Nephron progenitor cell (in vitro differentiated cells): ENCODE measurements at places on chromosomes 5 and 9.
A peak's percentile ranks its signal among the peaks of the same experiment; 100 is the strongest.

DNA sequence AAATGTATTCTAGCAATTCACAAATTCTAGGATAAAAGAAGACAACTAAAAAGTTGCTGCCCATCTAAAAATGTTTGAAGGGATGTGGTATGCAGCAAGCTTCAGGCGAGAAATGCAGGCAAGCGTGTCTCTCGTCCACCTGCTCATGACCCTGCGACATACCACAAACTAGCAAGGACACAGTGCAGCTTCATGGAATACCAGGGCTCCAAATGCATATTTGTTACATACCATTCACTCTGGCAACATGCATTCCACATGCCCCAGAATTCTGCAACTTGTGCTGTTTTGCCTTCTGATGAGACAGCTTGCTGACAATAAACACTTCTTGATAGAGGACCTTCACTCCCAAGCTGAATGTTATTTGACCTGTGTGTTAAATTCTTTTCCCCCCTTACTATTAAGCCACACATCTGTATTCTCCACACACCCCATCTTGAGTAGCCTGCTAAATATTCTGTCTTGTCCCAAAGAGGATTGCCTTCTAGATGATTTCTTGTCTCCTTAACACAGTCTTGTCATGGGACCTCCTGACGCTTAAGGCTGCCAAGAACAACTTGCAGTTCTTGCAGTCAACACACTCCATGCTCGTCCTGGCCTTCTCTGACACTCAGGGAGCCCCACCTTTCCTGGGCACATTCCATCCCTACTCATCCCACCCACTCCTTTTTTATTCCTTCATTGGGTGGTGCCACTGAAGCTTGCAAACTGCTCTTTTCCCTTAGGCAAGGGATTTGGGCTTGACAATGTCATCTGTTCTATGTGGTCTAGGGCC is 340.5 kb downstream of the PIK3R1 start:
- peak; percentile 10 for DNase-seq

GRCh38 chr5:125897089-125897488 is 526.1 kb upstream of the GRAMD2B start:
- no peak for DNase-seq

GRCh38 chr5:61082516-61083280 is 79.6 kb downstream of the SMIM15 start:
- DNase-seq = no peak

DNA sequence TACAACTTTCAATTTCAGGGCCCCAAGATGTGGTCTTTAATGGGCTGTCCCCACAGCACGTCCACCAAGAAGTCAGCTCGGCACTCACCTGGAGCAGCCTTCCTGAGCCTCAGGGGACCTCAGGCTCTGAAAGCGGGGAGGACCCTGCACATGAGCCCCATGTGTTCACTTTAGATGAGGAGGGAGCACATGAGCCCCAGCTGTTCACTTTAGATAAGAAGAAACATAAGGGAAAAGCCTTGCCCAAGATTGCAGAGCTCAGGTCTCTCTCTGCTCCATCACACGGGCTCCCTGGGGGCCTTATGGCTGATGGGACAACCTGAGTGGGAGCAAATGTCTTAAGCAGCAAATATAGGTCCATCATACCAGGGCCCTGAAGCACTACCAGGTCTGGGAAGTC is 56.4 kb downstream of the NIPSNAP3B start:
- no peak for DNase-seq

DNA sequence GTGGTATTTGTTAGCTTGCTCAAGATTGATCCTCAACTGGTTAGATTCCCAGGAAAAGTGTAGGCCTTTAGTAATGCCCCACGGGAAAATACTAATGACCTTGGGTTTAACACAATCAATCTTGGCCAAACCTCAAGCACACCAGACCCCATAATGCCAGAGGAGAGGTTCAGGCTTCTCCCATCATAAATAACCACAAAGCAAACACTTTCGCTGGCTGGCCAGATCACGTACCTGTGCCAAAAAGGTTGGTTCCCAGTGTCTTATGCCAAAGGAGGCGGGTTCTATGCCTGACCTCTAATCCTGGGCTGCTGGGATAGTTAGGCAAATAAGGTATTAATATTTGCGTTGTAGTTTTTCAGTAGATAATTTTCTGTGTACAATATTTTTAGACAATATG is 379.2 kb upstream of the CDH18 start:
- no peak for DNase-seq

DNA sequence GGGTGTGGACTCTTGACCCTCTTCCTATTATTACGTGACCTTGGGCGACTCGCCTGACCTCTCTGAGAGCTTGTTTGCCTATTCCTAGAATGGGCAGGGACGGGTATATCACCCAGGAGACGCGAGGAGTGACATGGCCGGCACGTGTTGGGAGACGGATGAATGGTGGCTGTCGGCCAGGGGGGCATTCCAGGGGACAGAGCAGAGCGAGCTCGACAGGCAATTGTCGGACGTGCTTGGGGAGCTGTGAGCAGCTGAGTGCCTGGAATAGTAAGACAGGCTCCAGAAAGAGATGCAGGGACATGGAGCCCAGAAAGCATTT is 29.3 kb upstream of the UNC5A start:
- no peak for DNase-seq

GRCh38 chr5:172505845-172506244 is 51.5 kb upstream of the SH3PXD2B start:
- DNase-seq = no peak

GRCh38 chr5:154654486-154655371 is 100.4 kb upstream of the LARP1 start:
- DNase-seq = no peak

GRCh38 chr5:174773371-174773770 is 49.0 kb downstream of the MSX2 start:
- DNase-seq = no peak

DNA sequence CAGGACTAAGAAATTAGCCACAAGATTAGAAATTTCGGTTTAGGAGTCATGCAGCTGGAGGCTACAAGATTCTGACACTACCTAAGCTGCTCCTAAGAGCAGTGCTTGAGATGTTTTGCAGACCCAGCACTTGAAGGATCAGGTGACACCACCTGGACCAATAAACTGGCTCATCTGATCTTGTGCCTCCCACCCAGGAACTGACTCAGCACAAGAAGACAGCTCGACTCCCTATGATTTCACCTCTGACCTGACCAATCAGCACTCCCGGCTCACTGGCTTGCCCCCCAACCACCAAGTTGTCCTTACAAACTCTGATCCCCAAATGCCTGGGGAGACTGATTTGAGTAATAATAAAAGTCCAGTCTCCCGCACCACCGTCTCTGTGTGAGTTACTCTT is 170.4 kb downstream of the TTC39B start:
- DNase-seq = no peak
